ENCODE measurements at places on chromosomes 11 and 22. TPM values are rescaled to one million over a fixed set of nuclear protein-coding genes. Genes with fewer than 3 reads are reported as not detected.

GRCh38 chr11:47536915-47537314 lies 16.0 kb downstream of the CELF1 start:
- no peak for DNase-seq

DNA sequence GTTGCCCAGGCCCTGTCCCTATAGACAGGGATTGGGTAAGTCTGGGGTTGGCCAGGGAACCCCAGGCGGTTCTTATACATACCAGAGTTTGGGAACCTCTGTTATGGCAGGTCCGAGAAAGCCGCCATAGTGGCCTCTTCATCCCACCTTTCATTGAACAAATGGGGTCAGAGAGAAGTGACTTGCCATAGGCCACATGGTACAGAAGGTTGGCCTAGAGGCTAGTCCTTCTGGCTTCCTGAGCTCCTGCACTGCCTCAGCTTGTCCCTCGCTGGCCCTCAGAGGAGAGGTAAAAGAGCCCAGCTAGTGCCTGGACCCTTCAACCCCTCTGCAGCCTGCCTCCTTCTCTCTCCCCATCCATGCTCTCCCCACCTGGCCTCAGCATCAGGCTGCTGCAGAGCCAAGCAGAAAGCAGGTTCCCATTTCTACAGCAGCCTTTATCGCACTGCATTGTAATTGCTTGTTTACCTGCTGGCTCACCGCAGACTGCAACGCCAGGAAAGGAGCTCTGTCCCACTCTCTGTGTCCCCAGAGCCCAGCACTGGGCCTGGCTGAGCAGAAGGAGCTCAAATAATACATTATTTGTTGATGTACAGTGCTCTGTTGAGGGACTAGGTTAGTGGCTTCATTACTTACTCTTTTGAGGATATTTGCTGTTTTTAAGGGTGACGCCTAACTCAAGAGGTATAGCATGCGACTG lies 103.6 kb downstream of the TRIM29 start:
- no peak for DNase-seq

GRCh38 chr11:94186342-94187203 lies 57.9 kb downstream of the PANX1 start:
- DNase-seq, result no peak

GRCh38 chr11:68688881-68689280 lies 4.5 kb downstream of the GAL start:
- no peak for DNase-seq

DNA sequence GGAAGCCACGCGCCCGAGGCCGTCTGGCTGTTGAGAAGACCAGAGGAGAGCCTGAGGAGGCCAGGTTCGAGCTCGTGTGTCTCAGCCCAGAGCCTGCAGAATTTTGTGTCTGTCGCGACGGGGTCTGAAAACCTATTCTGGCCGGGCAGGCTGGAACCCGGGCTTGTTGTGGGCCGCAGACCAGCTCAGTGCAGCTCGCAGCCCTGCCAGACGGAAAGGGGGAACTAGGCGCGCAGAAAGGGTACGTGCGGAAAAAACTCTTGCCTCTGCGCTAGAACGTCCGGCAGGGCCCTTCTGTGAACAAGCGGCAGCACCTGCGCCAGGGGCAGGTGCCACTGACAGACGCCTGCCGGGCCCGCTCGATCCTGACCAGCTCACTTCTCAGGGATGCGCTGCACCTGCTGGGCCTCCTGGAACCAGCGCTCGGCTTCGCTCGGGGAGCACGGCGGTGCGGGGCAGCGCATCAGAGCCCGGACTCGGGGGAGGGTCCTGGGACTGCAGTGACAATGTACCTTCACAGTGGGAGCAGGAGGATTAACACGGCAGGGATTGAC lies 409.3 kb downstream of the BRD1 start:
- no peak for DNase-seq

- DNase-seq, result no peak
Observed at GRCh38 chr11:39725081-39725480, 1734.4 kb downstream of the LRRC4C start.

DNA sequence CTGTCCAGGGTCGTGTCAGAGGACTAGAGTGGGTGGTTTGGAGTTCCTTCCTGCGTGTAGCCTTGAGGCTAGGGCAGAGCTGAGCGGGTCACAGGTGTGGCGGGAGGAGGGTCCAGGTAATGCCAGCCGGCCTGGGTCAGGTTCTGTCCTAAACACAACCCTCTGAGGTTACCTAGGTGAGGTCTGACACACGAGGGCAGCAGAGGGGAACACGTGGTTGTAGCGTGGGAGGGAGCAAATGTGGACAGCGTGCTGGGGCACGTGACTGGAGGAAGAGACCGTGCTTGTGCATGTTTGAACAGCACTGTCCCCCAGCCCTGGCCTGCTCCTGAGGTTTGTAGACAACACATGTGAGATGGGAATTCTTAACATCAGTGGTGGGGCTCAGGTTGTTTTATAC lies 13.1 kb downstream of the MOV10L1 start:
- DNase-seq, result no peak

- peak; percentile 41 for DNase-seq
Observed at GRCh38 chr11:1753229-1753928, 3.0 kb upstream of the IFITM10 start.

DNA sequence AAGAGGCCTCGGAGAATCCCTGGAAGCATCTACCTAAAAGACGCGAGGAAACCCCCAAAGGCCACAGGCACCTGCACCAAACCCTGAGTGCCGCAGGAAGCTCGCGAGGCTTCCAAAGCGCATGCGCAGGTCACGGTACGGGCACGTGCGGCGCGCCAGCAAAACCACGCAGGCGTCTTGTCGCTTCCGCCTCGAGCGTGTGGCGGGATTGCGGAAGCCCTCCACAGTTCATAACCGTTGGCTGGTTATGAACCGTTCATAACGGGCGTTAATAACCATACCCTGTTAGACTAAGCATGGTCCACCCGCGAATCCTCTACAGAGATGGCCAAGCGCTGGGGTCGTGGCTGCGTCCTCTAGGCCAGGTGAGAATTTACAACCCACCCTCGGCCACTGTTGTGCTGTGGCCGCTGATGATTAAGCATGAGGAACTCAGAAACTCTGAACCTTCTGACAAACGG lies 46.4 kb downstream of the MORC2 start:
- no peak for DNase-seq

The OR51A4 gene
- total RNA-seq, result not detected

The BRSK2 gene
- 1.4 TPM for total RNA-seq

The SHANK3 gene
- total RNA-seq, result 22.2 TPM

The NXPE2 gene
- total RNA-seq, result 0.14 TPM

The MEI1 gene
- total RNA-seq, result 0.41 TPM

The MFRP gene
- not detected for total RNA-seq

The ISX gene
- total RNA-seq, result not detected

Data from Right ventricle myocardium inferior (tissue), 1 donor.